ENCODE measurements at places on chromosomes 4 and X.

DNA sequence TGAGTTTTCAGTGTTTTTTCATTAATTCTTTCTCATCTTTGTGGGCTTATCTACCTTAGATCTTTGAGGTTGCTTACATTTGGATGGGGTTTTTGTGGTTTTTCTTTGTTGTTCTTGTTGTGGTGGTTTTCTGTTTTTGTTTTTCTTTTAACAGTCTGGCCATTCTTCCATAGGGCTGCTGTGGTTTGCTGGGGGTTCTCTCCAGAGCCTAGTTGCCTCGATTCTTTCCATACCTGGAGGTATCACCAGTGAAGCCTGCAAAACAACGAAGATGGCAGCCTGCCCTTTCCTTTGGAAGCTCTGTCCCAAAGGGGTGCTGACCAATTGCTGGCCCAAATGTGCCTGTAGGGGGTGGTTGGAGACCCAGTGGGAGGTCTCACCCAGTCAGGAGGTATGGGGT, 168.6 kb upstream of the CLNK start:
- no peak for DNase-seq

DNA sequence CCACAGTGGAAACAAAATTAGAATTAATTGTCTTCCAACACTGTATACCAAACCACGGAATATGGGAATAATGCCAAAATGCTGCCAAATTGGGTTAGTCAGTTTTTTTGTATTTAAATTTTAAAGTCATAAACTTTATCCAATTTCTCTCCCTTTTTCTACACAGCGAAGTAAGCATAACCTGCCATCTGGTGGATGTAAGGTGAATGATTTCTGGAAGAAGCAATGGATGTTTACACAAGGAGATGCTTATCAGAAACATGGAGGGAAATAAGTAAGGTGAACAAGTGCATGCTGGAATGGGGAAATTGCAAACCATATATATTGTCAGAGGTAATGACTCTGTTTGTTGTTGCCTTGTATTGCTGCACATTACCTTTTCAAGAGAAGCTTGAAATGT, 691.9 kb downstream of the TECRL start:
- no peak for DNase-seq

DNA sequence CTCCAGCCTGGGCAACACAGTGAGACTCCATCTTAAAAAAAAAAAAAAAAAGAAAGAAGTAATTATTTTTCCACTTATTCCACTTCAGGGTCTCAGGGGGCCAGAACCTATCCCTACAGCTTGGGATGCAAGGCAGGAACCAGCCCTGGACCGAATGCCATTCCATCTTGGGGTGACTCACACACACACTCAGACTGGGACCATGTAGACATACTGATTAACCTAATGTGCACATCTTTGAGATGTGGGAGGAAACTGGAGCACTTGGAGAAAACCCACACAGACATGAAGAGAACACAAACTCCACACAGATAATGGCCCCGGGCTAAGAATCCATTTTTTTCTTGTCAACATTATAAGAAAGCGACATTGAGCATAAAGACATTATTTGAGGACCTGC, 132.5 kb downstream of the PTTG2 start:
- DNase-seq = no peak

GRCh38 chrX:6644411-6644810, 109.5 kb upstream of the VCX3A start:
- no peak for DNase-seq

DNA sequence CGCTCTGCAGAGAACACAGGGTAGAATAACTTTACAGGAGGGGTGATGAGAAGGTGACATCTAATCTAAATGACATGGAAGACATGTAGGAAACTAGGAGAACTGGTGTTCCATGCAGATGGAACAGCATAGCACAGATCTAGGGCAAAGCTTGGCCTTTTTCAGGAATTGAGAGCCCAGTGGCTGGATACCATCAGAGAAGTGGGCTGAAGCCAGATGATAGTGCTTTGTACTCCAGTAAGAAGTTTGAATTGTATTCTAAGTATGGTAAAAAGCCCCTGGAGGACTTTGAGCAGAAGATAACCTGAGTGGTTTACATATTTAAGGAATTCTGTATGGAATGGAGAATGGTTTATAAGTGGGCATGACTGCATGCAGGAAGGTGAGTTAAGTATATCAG, 32.8 kb downstream of the ENOPH1 start:
- DNase-seq = no peak

GRCh38 chr4:74428276-74428675, 16.7 kb upstream of the AREG start:
- no peak for DNase-seq

DNA sequence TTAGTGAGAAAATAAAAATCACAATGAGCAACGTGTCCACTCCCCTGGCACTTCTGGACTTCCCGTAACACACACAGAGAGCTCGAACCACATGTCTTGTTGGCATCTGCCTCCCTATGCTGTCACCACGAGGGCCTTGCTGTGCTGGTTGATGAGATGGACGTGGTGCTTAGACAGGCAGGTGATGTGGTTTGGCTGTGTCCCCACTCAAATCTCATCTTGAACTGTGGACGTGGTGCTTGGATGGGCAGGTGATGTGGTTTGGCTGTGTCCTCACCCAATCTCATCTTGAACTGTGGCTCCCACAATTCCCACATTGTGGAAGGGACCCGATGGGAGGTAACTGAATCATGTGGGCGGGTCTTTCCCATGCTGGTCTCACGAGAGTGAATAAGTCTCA, 40.0 kb downstream of the FGFRL1 start:
- no peak for DNase-seq

- no peak for DNase-seq
Measured at GRCh38 chr4:138487230-138487629, 245.1 kb upstream of the SLC7A11 start.

DNA sequence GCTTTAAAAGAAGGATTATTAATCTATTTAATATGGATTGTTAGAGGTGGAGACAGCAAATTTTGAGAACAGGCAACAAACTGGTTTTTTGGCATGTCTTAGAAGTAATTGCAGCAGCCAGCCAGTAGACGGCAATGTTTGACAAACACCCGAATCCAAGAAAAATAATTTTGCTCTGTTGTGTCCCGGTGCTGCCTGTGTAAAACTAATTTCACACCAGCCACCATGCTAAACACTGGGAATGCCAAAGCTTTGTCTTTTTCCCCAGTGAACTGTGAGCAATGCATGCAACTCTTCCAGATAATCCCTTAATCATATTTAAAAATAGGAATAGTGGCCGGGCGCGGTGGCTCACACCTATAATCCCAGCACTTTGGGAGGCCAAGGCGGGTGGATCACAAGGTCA, 25.9 kb downstream of the SMIM31 start:
- no peak for DNase-seq

DNA sequence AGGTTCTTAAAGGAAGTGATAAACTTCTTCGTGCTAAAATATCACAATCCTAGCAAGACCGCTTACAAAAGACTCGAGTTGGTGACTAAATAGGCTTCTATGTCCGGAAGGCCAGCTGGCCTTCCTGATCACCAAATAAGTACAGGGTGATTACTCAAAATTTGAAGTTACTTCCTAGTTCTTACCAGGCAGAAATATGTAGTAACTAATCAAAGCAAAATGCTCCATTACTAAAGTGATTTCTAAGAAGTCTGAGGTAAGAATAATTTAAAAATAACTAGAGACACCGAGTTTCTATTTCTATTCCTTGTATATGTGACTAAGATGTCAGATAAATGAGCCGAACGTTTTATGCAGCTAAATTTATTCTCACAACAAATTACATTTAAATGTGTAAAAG, 62.2 kb downstream of the NSUN7 start:
- DNase-seq = no peak

DNA sequence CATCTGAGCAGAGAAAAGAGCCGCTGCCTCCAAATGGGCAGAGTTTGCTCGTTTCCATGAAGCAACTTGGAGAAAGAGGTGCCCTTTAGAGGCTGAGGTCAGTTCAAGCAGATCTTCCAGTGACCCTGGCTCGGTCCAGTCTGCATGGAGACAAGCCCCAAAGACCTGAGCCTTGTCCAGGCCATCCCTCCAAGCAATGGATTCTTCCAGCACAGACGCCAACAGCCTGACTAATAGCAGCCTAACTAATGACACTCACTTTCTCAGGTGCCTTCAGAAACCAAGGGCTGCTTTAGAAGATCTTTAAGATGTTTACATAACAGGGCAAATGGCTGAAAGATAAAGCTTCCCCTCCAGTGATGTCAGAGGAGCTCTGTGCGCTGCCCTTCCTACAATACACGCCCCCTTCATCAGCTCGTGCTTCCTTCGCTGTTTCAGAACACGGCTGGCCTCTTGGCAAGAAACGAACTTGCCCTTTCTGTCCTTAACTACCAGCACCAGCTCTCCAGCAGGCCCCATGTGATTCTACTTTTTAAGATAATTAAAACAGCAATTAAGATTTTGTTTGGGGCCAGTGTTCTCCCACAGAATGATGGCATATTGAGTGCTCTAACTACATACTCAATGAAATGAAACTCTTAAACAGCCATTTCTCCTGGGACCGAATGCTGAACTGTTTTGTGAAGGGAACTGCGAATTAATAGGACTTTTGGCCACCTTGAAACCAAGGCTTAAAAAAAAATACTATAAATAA, 119.0 kb downstream of the GPR143 start:
- DNase-seq = no peak

GRCh38 chrX:151977923-151978322, 3.4 kb upstream of the GABRE start:
- no peak for DNase-seq

GRCh38 chrX:8037593-8038348, 110.6 kb upstream of the PNPLA4 start:
- no peak for DNase-seq

DNA sequence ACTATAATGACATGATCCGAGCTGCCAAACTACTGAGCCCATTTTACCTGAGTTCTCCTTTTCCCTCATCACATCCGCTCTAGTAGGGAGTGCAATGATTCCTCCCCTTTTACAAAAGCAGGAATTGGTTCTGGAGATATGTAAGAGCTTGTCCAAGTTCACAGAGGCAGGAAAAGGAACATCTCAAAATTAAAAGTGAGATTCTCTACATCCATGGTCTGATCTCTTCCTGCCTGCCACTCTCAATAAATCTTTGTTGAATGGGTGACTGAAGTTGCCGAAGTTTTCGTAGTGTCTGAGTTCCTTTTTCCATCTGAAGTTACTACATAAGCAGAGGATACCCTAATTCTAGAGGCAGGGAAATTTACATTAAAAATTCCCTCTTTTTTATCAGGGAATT, at the start of gene FGFBP1:
Gene FGFBP1, minus strand, starts transcription at position 101 of the 400 bp plus-strand sequence. CDS start 2,108 bp downstream, outside the sequence.
- no peak for DNase-seq

DNA sequence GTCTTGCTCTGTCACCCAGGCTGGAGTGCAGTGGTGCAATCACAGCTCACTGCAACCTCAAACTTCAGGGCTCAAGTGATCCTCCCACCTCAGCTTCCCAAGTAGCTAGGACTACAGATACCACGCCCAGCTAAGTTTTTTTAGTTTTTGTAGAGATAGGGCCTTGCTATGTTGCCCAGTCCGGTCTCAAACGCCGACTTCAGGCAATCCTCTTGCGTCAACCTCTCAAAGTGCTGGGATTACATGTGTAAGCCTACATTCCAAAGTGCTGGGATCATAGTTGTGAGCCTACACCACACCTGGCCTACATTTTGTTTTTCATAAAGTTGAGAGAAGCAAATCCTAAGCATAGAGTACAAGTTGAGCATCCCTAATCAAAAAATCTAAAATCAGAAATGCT, 42.2 kb downstream of the SMARCA5 start:
- DNase-seq = no peak

- DNase-seq = no peak
Measured at GRCh38 chr4:5399790-5400421, 308.5 kb downstream of the EVC2 start.

DNA sequence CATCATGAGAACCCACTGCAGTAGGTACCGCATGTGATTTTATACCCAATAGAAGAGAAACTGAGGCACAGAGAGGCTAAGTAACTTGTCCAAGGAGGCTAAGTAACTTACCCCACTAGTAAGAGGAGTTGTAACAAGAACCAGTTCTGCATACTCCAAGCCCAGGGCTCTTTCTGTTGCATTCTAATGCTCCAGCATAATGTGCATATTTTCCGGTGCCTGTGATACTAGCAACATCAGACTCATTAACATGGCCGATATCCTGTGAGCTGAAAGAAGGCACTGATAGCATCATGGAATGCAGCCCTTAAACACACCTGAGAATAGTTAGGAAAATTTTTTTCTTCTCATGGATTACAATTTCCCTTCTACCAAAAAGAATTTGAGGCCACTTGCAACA, 39.7 kb upstream of the KLF3 start:
- DNase-seq = no peak

DNA sequence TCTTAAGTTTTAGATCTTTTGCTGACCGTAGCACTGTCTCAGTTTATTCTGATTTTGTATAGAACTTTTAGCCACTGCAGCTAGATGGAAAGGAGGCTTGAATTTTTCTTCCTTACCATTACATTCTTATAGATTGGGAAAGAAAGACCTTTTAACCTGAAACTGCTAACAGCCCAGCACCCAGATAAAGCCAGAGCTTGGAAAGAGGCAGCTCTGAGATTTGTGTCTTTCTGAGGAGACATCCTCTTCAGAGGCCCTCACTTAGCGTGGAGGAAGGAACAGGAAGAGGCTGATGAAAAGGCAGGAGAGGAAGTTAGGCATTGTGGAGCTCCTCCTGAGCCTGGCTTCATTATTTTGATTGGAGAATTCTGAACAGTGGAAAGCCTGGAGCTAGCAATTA, 35.1 kb downstream of the ATG4A start:
- DNase-seq = no peak

GRCh38 chr4:84501721-84502267, 2.7 kb upstream of the NKX6-1 start:
- DNase-seq = no peak

DNA sequence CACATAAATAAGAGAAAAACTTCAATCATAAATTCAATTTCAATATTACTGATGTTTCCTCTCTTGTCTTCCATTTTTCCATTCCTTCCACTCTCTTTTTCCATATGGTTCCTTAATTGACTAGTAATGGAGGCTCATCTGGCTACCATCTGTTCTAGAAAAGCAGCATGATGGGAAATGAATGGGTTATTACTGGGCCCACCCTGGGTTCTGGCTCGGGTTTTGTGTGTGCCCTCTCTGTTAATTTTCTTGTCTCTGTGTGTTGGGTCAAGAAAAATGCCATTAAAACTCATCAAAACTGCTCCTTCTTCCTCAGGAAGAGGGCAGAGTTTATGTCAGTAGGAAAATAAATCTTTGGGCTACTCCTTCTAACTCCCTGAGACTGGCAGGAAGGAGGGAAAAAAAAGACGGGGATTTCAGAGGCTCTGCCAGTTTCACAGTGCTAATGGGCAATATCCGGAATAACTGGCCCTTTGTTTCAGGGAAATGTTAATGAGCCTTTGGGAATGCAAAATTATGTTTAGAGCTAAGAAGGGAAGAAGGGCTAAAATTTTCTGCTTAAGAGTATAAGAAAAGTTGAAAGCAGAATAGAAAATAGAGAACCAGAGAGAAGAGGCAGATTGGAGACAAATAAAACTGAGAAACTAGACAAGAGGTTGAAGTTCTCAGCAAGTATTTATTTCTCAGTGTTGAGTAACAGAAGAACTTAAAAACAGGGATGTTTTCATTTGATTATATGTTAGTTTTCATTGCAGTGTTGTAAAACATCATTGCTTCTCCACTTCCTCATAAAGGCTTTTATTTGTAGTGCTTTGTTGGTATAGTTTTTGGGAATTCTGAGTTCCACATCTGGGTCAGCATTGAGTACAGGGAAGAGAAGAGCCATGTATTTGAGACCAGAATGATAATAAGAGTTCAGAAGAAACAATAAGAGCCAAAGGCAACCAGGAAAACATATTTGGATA, 19.7 kb downstream of the GABRB1 start:
- DNase-seq = no peak

Measured in stimulated activated CD8-positive, alpha-beta memory T cell treated with anti-CD3 and anti-CD28 coated beads, Interleukin-4, amount 100 ng/mL, for 1 hour (primary cell).